ENCODE measurements at places on chromosomes 5 and 9.

DNA sequence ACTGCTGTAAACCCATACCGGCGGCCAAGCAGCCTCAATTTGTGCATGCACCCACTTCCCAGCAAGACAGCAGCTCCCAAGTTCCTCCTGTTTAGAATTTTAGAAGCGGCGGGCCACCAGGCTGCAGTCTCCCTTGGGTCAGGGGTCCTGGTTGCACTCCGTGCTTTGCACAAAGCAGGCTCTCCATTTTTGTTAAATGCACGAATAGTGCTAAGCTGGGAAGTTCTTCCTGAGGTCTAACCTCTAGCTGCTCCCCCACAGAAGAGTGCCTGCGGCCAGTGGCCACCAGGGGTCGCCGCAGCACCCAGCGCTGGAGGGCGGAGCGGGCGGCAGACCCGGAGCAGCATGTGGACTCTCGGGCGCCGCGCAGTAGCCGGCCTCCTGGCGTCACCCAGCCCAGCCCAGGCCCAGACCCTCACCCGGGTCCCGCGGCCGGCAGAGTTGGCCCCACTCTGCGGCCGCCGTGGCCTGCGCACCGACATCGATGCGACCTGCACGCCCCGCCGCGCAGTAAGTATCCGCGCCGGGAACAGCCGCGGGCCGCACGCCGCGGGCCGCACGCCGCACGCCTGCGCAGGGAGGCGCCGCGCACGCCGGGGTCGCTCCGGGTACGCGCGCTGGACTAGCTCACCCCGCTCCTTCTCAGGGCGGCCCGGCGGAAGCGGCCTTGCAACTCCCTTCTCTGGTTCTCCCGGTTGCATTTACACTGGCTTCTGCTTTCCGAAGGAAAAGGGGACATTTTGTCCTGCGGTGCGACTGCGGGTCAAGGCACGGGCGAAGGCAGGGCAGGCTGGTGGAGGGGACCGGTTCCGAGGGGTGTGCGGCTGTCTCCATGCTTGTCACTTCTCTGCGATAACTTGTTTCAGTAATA lies at the start of gene FXN:
FXN (plus strand) TSS at position 315 of the 871 bp plus-strand sequence; CDS start at position 346, 31 bp downstream.
- peak; percentile 70 for DNase-seq

DNA sequence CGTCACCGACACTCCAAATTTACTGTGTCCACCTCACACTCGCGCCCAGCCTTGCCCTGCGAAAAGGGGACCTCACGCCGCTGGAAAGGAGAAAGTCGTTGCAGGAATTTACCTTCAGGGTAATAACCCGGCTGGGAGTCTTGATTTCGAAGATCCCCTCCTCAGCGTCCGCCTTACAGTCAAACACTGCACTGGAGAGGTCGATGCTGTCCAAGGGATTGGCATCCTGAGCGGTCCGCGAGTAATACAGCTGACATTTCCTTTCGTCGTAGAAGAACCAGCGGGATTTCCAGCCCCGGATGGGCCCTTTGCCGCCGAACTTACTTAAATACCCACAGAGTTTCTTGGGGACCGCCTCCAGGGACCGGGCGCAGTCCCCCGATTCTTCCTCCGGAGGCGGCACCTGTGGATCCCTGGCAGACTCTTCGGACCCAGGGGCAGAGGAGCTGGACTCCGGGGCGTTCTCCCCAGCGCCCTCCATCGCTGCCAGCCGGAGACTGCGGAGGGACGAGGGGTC lies 330 bp downstream of the TBC1D2 start:
- peak; percentile 55 for DNase-seq

GRCh38 chr5:76849419-76850291 lies at the start of gene S100Z:
Gene S100Z, plus strand, starts transcription at chr5:76850014. Its CDS starts 25,346 bp downstream, at chr5:76875360.
- no peak for DNase-seq

GRCh38 chr5:81234801-81235200 lies 1.7 kb downstream of the CKMT2 start:
- no peak for DNase-seq

DNA sequence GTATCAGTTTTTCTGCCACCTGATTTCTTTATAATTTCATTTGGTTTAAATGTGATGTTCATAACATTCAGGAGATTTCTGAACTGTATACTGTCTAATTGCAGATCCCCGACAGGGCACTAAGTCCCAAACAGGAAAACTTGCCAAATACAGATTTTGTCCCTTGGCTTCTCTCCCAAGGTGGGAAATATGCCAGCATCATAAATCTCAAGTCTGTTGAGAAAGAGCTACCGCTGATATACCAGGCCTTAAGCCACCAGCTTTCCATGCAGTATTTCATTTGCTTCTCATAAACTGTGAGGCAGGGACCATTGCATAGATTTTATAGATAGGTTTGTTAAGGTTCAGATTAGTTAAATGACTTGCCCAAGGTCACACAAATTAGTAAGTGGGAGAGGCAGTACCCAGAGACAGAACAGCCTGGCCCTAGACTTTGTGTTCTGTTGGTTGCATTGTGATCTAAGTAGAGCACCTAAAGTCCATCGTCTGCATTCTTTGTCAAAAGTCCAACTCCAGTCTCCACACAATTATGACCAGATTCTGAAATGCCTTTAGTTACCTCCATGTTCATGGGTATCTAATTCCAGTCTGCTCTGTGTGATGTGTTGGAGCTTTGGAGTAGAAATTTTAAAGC lies 16.2 kb downstream of the GPR21 start:
- no peak for DNase-seq

- DNase-seq = no peak
These were observed 17.4 kb downstream of the CDC42SE2 start for GRCh38 chr5:131281133-131281867.

DNA sequence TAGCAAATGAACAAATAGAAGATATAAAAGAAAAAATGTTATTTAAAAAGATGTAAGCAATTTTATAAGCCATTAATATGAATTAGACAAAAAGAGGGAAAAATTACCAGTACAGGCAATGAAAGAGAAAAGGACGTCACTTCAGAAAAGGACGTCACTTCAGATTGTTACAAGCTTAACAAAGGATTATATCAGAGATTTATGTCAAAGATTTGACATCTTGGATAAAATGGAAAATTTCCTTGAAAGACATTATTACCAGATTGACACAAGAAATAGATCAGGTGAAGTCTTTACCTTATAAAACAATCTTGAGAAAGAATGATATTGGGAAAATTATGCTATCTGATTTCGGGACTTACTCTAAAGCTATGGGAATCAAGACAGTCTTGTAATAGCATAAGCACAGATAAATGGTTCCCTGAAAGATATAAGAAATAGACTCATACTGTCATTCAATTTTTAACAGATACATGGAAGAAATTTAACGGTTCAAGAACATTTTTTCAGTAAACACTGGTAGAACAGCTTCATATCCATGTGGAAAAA lies 625.4 kb upstream of the EDIL3 start:
- no peak for DNase-seq

GRCh38 chr5:134273642-134274395 lies 47.9 kb upstream of the PPP2CA start:
- DNase-seq = no peak

DNA sequence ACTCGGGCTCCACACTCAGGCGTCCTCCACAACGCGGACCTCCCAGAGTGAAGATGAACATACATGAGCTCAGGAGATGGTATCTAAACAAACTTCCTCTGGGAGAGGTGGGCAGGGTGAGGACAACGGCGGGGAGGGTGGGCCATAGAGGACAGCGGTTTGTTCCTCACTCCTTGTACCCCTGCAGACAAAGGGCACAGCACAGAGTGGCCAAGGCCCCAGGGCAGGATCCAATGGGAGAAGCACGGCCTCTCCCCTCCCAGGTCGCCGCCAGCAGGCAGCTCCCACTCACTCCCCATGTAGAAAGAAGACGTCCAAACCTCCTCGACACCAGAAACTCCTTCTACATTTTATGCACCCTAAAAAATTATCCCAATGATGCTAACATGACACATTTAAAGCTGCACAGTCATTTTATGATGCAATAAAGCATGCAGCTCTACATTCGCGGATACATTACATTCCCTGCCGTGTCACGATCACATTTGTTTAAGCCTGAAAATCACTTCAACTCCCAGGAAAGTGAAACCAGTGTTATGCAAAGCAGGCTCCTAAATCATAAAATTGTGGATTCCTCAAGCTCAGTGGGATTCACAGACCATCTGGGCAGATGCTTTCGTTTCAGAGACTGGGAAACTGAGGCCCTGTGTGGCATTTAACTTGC lies 87.5 kb upstream of the SARDH start:
- no peak for DNase-seq

DNA sequence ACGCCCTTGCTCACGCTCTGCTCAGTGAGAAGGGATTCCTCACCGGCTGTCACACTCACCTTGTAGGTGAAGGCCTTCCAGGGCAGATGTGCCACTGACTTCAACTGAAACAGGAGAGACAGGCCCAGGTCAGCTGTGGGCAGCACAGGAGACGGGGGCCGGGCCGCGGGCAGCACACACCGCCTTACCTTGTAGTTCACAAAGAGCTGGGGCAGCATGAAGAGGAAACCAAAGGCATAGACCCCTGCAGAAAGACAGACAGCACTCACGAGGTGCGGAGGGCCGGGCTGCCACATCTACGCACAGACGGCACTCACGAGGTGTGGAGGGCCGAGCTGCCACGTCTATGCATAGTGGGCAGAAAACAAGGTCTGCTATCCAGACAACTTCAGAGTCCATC lies 23.3 kb downstream of the CLPTM1L start:
- no peak for DNase-seq

GRCh38 chr9:131048332-131048731 lies 39.4 kb downstream of the LAMC3 start:
- DNase-seq = no peak

DNA sequence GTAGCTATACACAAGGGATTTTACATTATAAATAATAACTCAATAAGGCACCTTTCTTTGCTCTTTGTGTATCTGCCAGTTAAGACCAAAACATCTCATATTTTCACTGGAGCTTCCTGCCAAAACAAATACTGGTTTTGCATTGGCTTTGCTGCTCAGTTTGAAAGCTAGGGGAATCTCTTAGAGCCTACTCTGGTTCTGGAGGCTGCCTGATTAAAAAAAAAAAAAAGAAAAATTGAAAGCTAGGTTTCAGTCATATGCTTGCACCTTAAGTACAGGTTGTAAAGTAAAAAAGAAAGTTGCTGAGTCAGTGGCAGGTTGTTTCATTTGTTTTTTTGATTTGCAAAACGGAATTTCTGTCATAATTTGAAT lies 2.3 kb downstream of the DENND4C start:
- DNase-seq = peak; percentile 12

GRCh38 chr5:179679014-179679674 lies 1.7 kb downstream of the CBY3 start:
- DNase-seq = no peak

- DNase-seq = peak; percentile 80
These were observed 10.8 kb upstream of the PRRC2B start for GRCh38 chr9:131382850-131383729.

- no peak for DNase-seq
These were observed 81.6 kb downstream of the RGS7BP start for GRCh38 chr5:64587370-64587769.

GRCh38 chr5:67375606-67376005 lies 179.0 kb upstream of the CD180 start:
- no peak for DNase-seq

DNA sequence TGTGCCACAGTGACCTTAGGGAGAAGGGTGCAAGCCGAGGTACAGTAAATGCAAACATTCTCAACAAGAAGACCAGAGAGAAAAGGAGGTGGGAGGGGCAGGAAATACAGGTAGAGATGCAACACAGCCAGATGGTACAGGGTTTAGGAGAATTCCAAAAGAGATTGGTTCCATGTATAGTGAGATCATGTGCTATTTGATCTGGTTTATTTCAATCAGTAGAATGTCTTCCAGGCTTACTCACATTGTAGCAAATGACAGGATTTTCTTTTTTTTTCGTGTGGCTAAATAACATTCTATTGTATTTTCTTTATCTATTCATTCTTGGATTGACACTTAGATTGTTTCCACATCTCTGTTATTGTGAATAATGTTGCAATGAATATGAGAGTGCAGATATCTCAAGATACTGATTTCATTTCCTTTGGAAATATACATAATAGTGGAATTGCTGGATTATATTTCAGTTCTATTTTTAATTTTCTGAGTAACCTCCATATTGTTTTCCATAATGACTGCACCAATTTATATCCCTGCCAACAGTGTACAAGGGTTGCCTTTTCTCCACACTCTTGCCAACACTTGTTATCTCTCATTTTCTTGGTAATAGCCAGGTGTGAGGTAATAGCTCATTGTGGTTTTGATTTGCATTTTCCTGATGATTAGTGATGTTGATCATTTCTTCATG lies 107.8 kb upstream of the GAS1 start:
- no peak for DNase-seq

- peak; percentile 44 for DNase-seq
These were observed 38.3 kb downstream of the RECK start for GRCh38 chr9:36074870-36075532.

GRCh38 chr9:124126648-124127646 lies 115.4 kb downstream of the LHX2 start:
- peak; percentile 42 for DNase-seq

DNA sequence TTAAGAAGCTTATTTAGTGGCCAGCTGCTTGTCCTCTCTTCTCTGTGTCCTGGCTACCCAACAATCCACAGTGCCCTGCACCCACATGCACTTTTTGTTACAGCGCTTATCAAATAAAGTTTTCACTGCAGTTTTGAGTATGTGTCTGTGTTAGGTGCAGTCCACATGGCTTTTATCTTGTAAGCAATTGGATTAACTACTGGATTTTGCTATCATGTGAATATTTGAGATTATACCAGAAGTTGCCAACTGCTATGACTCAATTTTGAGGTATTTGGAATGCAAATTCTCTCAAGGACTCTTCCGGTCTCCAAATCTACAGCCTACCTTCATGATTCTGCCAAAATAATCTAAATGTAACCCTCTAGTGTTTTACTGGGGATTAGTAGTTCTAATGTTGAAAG lies 690.2 kb downstream of the NR2F1-AS1 start:
- no peak for DNase-seq
